ENCODE measurements at places on chromosomes 4 and X. TPM values are rescaled to one million over a fixed set of nuclear protein-coding genes. Genes with fewer than 3 reads are reported as not detected.

- no peaks in the 10 kb centered on the region for H3K27me3 ChIP-seq
- no peaks in the 10 kb centered on the region for H3K4me1 ChIP-seq
- DNase-seq = no peak
- no peaks in the 10 kb centered on the region for H3K36me3 ChIP-seq
- H3K27ac ChIP-seq = no peak overlapping the region
- H3K4me3 ChIP-seq = no peak overlapping the region
Observed at GRCh38 chr4:106495476-106495875, 126.9 kb upstream of the GIMD1 start.

DNA sequence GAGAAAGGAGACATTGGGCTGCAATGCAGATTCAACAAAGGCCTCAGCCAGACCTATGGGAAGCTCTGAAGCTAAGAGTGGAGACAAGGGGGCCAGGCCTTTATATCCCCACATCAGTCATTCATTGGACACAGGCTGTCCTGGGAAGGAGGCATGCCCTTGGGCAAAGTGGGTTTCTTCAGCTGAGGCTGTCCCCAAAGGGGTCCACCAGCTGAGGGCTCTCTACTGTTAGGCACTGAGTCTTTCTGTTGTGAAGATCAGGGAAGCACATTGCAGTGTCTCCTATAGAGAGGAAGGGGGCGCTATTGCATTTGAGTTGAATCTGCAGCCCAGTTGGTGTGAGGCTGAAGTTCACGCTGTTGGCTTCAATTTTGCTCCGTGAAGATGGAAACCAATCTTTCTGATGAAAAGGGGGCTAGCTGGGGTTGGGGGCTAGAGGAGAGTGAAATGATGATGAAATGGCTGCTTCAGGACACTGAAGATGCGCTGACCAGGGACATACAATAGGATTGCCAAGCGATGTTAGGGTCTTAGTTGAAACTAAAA is 48.0 kb downstream of the SLC25A5 start:
- no peaks in the 10 kb centered on the region for H3K27me3 ChIP-seq
- H3K4me1 ChIP-seq = no peaks in the 10 kb centered on the region
- peak; percentile 40 for DNase-seq

DNA sequence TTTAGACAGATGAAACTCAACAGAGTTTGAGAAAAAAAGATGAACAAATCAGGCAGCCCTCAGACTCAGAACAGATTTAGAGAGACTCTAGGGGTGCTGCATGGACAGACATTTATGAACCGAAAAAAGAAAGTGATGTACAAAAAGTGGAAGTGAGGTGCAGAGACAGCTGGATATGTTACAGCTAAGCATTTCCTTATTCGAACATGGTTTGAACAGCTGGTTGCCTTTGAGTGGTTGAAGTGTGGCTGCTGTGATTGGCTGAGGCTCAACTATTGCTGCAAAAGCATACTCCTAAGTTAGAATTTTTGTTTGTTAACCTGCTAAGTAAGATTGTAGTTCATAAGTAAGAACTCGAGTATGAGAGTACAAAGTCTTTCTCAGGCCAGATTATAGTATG is 331.5 kb upstream of the PABPC4L start:
- no peaks in the 10 kb centered on the region for H3K4me1 ChIP-seq
- no peak for DNase-seq
- no peaks in the 10 kb centered on the region for H3K36me3 ChIP-seq
- H3K27ac ChIP-seq = no peak overlapping the region

USP17L5 gene
- not detected for total RNA-seq

ZNF141 gene
- 17.4 TPM for total RNA-seq

GRCh38 chr4:78136109-78137081 is 79.3 kb downstream of the FRAS1 start:
- peak; percentile 28 for DNase-seq
- H3K27ac ChIP-seq = no peak overlapping the region
- no peaks in the 10 kb centered on the region for H3K27me3 ChIP-seq
- H3K4me1 ChIP-seq = no peaks in the 10 kb centered on the region
- no peaks in the 10 kb centered on the region for H3K36me3 ChIP-seq

- no peaks in the 10 kb centered on the region for H3K36me3 ChIP-seq
- H3K27me3 ChIP-seq = no peaks in the 10 kb centered on the region
- no peak overlapping the region for H3K27ac ChIP-seq
- H3K4me3 ChIP-seq = no peak overlapping the region
- no peak for DNase-seq
- H3K4me1 ChIP-seq = no peaks in the 10 kb centered on the region
Observed at GRCh38 chr4:154067786-154068185, 278.9 kb upstream of the SFRP2 start.

- H3K4me3 ChIP-seq = peak overlapping the region; percentile 9
- peak; percentile 29 for DNase-seq
- H3K27me3 ChIP-seq = no peaks in the 10 kb centered on the region
- H3K27ac ChIP-seq = peak overlapping the region; percentile 39
- no peaks in the 10 kb centered on the region for H3K36me3 ChIP-seq
- no peaks in the 10 kb centered on the region for H3K4me1 ChIP-seq
Observed at GRCh38 chrX:97563531-97564133, 679.9 kb downstream of the RPA4 start.

GAGE12E gene
- total RNA-seq = not detected

- no peaks in the 10 kb centered on the region for H3K4me1 ChIP-seq
- no peaks in the 10 kb centered on the region for H3K27me3 ChIP-seq
- no peaks in the 10 kb centered on the region for H3K36me3 ChIP-seq
- H3K27ac ChIP-seq = no peak overlapping the region
Observed at GRCh38 chr4:23923141-23923540, 33.3 kb upstream of the PPARGC1A start.

GRCh38 chr4:158817562-158818296 is 48.9 kb downstream of the FNIP2 start:
- peaks cover 13% of the 10 kb centered on the region for H3K4me1 ChIP-seq
- no peaks in the 10 kb centered on the region for H3K27me3 ChIP-seq
- DNase-seq = no peak
- H3K4me3 ChIP-seq = no peak overlapping the region
- H3K27ac ChIP-seq = peak overlapping the region; percentile 78
- no peaks in the 10 kb centered on the region for H3K36me3 ChIP-seq

MAPK10 gene
- 2.6 TPM for total RNA-seq

DNA sequence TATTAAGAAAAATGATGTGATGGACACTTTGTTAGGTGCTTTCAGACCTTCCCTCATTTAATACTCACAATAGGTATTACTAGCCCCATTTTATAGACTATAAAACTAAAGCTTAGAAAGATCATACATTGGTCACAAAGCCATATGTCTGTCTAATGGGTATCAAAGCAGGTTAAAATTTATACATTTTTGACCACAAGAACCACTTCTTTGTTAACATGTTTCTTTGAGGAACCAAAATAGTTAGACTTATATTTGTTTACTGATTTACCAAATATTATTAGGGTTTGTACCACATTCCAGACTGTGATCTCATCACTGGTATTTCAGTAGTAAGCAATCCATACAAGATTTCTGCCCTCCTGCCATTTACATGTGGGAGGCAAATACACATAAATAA is 363.3 kb downstream of the NAF1 start:
- no peak overlapping the region for H3K27ac ChIP-seq
- no peaks in the 10 kb centered on the region for H3K4me1 ChIP-seq
- no peak for DNase-seq
- no peaks in the 10 kb centered on the region for H3K36me3 ChIP-seq
- no peak overlapping the region for H3K4me3 ChIP-seq
- H3K27me3 ChIP-seq = no peaks in the 10 kb centered on the region

PLK4 gene
- total RNA-seq = 8.8 TPM

- H3K4me3 ChIP-seq = no peak overlapping the region
- H3K36me3 ChIP-seq = no peaks in the 10 kb centered on the region
- no peaks in the 10 kb centered on the region for H3K27me3 ChIP-seq
- DNase-seq = no peak
Observed at GRCh38 chr4:69610484-69610883, 29.0 kb downstream of the UGT2A2 start.

GRCh38 chrX:38887222-38887621 is 86.0 kb downstream of the MID1IP1 start:
- no peaks in the 10 kb centered on the region for H3K4me1 ChIP-seq
- H3K27me3 ChIP-seq = no peaks in the 10 kb centered on the region
- DNase-seq = no peak
- H3K4me3 ChIP-seq = no peak overlapping the region

DNA sequence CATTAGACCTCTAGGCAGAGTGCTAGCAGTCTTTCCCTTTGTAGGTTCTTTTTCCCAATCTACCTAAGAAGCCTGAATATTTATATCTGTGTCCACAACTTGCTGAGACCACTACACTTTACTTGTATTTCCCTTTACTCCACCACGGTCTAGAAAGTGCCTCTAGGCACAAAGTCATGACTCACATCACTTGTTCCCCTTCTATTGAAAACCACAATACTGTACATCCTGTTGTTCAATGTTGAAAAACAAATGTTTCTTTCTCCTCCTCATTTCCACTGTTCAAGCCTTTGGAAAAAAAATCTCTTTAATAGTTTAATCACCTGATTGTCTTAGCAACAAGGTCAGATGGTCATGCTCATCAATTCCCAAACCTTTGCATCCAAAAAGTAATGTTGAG is 326.7 kb downstream of the GUCY2F start:
- no peaks in the 10 kb centered on the region for H3K36me3 ChIP-seq
- no peaks in the 10 kb centered on the region for H3K4me1 ChIP-seq
- no peak for DNase-seq
- H3K27ac ChIP-seq = no peak overlapping the region
- no peak overlapping the region for H3K4me3 ChIP-seq

GLUD2 gene
- 0.30 TPM for total RNA-seq

UGT2B11 gene
- not detected for total RNA-seq

GRCh38 chr4:135371137-135371536 is 1169.5 kb upstream of the PABPC4L start:
- no peaks in the 10 kb centered on the region for H3K4me1 ChIP-seq
- no peak overlapping the region for H3K27ac ChIP-seq
- no peaks in the 10 kb centered on the region for H3K36me3 ChIP-seq
- H3K4me3 ChIP-seq = no peak overlapping the region

PPEF2 gene
- total RNA-seq = not detected

TMSB15C gene
- total RNA-seq = 0.89 TPM

DNA sequence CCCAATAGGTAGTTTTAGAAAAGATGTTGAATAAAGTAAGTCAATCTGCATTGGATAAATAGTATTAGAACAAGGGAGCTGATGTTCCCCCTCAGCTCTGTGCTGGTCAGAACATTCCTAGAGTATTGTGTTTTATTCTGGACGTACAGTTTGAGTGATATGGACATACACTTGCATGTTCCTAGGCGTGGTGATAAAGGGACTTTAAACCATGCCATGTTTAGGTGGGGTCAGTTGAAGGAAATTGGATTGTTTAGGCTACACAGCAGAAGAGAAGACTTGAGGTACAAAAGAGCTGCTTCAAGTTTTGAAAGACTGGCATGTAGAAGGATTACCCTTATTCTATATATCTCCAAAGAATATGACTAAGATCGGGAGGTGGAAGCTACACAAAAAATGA is 21.6 kb downstream of the GK start:
- no peaks in the 10 kb centered on the region for H3K36me3 ChIP-seq
- no peaks in the 10 kb centered on the region for H3K27me3 ChIP-seq
- H3K4me3 ChIP-seq = no peak overlapping the region
- DNase-seq = no peak
- H3K4me1 ChIP-seq = no peaks in the 10 kb centered on the region

DNA sequence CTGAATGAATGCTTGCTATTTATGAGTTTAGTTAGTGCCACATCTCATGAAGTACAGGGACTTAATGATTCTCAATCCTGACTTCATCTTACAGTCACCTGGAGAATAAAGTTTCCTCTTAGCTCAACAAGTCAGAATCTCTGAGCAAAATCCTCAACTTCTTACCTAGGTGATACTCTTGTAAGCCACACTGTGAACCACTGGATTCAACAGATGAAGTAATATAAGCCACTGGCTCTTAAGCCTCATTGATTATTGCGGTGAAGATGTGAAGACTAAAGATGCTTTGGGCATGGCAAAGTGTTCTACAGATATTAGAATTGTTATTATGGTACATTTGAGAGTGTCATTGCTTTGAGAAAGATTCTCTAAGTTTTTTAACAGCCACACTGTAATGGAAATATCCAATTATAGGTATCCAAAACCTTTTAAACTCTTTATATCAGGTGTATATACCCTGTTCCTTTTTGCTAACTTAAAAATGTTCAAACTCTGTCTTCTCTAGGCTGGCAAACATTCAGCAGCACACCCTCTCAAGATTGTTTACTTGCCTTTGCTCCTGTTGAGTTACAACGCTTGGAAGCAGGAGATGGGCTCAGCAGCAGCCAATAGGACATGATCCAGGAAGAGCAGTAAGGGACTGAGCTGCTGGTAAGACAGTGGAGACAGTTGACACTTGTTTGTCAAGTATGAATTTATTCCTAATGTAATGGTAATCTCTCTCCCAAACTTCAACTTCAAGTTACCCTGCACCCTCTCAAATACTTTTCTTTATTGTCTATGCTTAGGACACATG is 43.4 kb downstream of the TET2 start:
- H3K36me3 ChIP-seq = no peaks in the 10 kb centered on the region
- DNase-seq = no peak
- no peak overlapping the region for H3K4me3 ChIP-seq
- H3K27me3 ChIP-seq = no peaks in the 10 kb centered on the region

PRDM8 gene
- total RNA-seq = 1.6 TPM

ADGRL3 gene
- total RNA-seq = 4.4 TPM

DNA sequence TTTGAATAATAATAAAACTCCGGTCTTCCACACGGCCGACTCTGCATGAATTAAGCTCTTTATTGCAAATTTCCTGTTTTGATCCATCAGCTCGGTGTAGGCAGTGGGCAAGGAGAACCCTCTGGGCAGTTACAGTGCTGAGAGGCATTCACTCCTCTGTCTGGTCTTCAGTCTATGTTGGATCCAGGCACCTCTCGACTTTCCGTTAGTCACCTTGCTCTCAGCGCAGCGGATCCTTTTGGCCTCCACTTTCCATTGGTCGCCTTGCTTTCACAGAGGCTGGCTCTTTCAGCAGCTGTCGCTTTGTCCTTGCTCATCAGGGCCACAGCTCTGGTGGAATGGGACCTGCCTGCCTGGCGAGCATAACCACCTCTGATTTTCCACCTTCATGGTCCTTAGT is 52.9 kb downstream of the TRMT44 start:
- no peak overlapping the region for H3K4me3 ChIP-seq
- no peaks in the 10 kb centered on the region for H3K27me3 ChIP-seq
- no peaks in the 10 kb centered on the region for H3K4me1 ChIP-seq
- no peak for DNase-seq

DNA sequence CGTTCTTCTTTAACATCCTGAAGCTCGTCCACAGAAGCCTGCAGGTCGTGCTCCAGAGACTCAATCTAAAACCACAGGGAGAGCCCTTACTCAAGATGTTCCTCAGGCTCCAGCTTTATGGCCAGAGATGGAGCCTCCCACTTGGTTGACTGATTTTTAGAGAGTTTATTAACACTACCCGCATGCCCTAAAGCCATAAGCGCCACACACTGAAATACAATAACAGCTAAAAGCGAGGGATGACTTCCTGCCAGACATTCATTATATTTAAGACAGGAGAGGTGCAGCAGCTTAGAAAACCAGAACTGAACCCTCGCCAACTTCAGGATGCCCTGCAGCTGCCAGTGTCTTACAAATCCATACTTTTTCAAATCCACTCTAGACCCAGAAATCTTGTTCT is 42.0 kb downstream of the SOD3 start:
- H3K36me3 ChIP-seq = no peaks in the 10 kb centered on the region
- no peak overlapping the region for H3K27ac ChIP-seq
- DNase-seq = no peak
- H3K4me3 ChIP-seq = no peak overlapping the region
- no peaks in the 10 kb centered on the region for H3K27me3 ChIP-seq

- H3K4me3 ChIP-seq = no peak overlapping the region
- no peaks in the 10 kb centered on the region for H3K27me3 ChIP-seq
- DNase-seq = no peak
- no peaks in the 10 kb centered on the region for H3K36me3 ChIP-seq
- H3K27ac ChIP-seq = no peak overlapping the region
Observed at GRCh38 chr4:147059064-147059731, 113.5 kb upstream of the TTC29 start.

BEND4 gene
- total RNA-seq = 0.27 TPM

MTMR8 gene
- 6.9 TPM for total RNA-seq

GRIA3 gene
- 0.85 TPM for total RNA-seq

All from colonic mucosa (tissue), 4 donors.